GM20000 (cell line): ENCODE measurements at places on chromosomes 3 and 15.
A peak's percentile ranks its signal among the peaks of the same experiment; 100 is the strongest.

DNA sequence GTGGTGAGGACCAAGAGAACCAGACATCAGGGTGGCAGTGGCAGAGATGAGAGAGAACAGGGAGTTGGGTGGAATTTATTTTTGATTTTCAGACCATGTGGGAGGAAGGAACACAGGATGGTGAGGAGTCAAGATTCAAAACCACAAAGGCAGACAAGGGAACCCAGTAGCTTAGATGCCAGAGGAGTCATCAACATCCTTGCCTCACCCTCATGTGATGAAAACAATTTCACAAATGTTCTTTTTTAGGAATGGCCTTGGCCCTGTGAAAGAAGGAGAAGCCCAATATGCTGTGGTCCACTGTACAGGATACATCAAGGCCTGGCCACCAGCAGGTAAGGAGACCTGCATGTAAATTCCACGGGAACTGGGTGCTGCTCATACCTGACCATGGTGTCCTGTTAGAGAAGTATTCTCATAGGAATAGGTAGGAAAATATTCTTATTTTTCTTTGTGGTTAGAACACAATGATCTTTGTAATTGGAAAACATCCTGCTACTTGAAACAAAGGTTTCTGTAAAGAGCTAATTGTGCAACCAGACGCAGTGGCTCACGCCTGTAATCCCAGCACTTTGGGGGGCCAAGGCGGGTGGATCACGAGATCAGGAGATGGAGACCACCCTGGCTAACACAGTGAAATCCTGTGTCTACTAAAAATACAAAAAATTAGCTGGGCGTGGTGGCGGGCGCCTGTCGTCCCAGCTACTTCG is 110.0 kb downstream of the ARNT2 start:
- no peak for DNase-seq

- no peak for DNase-seq
These were observed 55.2 kb downstream of the SPTSSB start for GRCh38 chr3:161316006-161316689.

DNA sequence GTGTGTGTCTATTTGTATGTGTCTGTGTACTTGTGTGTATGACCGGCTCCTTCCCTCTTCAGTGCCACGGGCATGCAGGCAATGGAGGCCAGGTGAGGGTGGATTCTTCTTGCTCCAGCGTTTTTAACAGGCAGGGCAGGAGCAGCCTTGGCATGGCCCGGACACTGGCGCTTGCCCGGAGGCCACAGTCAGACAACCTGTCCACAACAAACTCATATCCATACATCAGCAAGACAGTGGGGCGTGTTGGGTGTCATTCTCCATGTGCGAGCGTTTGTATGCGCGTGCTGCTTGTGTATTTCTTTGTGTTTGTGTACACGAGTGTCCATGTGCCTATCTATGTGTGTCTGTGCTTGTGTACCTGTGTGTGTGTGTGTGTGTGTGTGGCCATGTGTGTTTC is 29.8 kb downstream of the PTH1R start:
- no peak for DNase-seq

DNA sequence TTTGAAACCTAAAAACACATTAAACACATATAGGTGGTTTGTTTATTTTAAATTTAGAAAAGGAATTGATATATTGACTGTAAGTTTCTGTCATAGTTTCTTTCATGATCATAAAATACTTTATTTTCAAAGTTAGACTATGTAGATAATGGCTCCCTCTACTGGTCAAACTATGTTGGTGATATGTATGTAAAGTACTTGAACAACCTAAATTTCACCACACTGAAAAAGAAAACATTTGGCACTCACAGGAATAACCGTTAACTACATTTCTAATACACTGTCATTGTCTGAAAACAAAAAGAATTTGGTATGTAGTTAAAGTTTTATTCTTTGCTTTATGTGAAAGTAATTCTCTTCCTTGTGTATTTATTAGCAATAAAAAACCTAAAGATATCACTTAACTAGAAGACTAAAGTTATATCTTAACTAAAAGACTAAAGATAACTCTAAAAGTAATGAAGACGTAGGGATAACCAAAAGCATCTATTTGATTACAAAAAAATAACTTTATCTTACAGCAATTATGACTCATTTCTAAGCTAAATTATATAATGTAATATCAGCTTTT is 427.5 kb downstream of the VGLL3 start:
- peak; percentile 4 for DNase-seq

GRCh38 chr3:154334973-154335420 is 10.7 kb upstream of the DHX36 start:
- DNase-seq = peak; percentile 21
